Inflammatory macrophage treated with lipopolysaccharide for 1 hour (primary cell): ENCODE measurements at places on chromosomes 2 and 18.

- no peak for DNase-seq
Observed at GRCh38 chr2:207156451-207157161, 9.1 kb downstream of the KLF7 start.

DNA sequence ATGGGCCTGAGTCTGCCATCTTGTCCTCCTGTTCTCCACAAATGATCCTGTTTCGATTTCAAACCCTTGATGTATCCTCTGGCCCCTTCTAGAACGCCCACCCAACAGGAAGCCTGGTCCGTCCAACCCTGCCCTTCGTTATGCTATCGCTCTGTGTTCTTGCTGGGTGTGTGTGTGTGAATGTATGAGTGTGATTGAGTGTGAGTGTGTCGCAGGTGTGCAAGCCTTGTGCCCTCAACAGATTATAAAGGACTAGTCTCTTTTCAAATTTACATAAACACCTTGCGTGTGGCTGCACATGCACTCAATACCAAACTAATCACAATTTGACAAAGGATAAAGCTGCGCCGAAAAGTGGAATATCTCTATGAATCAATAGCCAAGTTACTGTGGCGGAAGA lies 149.5 kb upstream of the SALL3 start:
- DNase-seq = no peak

DNA sequence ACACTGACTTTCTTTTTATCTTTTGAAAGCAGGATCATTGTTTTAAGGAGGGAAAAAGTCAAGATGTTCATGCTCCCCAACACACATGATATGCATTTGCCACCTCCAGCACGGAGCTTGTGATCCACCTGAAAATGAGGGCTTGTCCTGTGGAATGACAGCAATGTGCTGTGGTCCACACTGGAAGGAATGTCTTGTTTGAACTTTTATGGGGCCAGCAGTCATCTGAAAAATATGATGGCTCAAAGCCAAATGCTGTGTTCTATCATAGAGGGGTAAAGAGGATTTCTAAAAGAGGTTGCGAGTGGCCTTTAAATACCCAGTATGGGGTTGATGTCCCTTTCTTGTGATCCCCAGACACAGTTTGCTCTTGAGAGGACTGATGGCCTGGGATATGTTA lies 226.5 kb upstream of the SPRED2 start:
- no peak for DNase-seq

DNA sequence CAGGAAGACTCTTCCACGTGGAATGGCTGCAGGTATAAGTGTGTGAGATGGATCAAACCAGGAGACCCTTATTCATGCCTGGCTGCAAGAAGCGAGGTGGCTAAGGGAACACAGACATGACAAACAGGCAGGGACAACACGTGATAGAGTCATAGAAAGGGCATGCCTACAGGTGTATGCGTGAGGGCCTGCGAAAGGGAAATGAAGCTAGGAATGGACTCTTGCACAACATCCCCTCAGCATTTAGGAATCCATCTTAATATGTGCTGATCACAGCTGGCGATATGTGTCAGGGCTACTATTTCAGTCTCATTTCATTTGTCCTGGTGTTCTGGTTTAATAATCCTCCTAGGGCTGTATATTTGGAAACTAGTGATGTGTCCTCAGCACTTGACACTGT lies 291.2 kb downstream of the MYT1L start:
- no peak for DNase-seq

DNA sequence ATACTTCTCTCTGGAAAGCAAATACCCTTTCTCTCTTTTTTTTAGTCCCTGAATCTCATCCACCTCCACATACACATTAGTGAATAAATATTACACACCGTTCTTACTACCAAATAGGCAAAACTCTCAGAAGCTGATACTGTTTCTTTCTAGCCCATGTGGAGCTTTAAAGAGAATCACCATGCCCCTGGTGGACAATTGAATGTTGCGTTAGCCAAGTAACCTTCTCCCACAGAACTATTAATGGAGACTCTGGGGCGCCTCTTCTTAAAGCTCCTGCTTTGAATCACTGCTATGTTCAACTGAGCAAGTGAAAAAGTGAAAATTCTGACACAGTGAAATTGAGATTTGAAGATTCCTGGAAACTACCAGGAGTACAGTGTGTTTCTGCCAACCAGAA lies 522.8 kb upstream of the CDH7 start:
- no peak for DNase-seq

GRCh38 chr18:36903215-36903928 lies 74.4 kb downstream of the KIAA1328 start:
- DNase-seq = no peak

DNA sequence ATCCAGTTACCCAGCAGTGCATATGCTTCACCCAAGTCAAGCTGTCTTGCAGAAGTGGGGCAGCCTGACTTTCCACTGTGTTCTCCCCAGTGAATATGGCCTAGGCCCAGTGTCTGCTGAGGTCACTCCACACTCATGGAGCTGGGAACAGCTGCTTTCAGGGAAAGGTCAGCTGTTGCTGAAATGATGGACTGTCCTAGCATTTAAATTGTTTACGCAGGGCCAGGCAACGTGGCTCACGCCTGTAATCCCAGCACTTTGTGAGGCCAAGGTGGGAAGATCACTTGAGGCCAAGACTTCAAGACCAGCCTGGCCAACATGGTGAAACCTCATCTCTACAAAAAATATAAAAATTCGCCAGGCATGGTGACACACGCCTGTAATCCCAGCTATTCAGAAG lies 86.5 kb downstream of the LIPG start:
- no peak for DNase-seq

GRCh38 chr2:12169721-12170120 lies 423.3 kb downstream of the LPIN1 start:
- peak; percentile 81 for DNase-seq

DNA sequence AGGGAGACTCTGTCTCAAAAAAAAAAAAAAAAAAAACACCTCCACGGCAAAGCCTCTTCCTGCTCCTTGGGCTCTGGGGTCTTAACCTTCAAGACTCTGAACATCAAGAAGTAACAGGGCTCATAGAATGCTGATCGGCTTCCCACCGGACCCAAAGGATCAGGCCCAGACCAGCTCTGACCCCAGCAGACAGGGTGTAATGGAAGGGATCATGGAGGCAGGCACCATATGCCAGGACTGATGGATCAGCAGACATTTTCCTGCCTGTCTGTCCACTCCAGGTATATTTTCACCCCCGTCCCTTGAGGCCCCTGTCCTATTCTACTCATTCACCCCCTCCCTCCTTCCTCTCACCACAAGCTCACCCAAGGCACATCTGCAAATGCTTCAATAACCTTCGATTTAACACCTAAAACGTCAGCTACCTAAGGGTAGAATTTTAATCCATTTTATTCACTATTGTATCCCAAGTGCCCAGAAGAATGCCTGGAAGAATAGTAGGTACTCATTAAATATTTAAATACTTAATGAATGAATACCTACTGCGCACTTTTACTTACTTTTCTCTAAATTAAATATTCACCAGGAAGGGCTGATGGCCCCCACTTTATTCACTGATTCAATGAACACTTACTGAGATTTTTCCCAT lies 4.6 kb upstream of the SPEG start:
- DNase-seq = no peak

DNA sequence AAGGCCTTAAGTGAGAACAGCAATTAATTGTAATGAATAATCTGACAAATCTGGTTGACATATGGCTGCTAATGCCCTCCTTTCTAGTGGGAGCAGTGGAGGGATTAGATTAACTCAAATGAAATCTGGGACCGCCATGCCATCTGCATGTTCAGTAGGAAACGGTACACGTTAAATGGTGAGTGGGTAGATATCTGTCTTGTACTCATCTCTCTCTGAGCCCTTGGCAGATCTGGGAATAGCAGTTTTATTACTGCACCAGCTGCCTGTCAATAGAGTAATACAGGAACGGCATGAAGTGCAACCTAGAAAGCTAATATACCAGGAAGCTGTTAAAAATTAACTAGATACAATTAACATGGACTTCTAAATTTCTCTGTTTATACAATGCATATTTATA lies 258.8 kb downstream of the GPD2 start:
- no peak for DNase-seq

GRCh38 chr18:34223164-34223892 lies 1.4 kb downstream of the NOL4 start:
- no peak for DNase-seq

- DNase-seq = peak; percentile 22
Observed at GRCh38 chr2:200728630-200729029, 83.1 kb upstream of the BZW1 start.

GRCh38 chr18:27109451-27109850 lies 75.7 kb downstream of the CHST9 start:
- no peak for DNase-seq

- DNase-seq = no peak
Observed at GRCh38 chr2:128714851-128715312, 396.2 kb upstream of the HS6ST1 start.

GRCh38 chr2:106163948-106164545 lies 30.1 kb downstream of the UXS1 start:
- no peak for DNase-seq

- DNase-seq = no peak
Observed at GRCh38 chr2:174338671-174339560, 4.2 kb downstream of the SP9 start.

DNA sequence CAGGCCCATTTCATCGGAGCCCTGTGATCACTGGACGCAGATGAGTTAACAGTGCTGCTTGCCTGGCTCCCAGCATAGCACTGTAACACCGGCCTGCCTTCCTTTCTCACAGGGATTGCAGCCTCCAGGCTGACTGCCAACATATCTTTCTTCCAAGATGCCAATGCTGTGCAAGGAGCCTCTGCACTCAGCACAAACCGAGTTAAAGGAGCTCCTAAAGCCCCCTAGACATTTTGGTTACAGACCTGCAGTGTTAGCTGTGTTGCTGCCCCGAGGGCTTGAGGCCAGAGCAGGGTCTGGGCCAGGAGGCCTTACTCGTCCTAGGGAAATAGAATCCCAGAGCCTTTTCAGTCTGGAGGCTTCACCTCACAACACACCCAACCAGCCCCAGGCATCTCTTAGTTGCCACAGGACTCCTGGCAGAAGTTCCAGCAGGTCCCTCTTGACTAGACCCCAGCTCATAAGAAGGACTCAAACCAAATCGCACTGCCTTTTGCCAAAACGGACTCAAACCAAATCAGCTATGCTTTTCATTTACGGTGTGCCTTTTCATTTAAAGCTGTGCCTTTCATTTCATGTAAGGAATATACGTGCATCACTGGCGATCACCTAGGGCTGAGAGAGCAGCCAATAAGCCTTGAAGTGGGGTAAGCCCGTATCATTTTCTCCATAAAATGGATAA lies 58.4 kb upstream of the EML4 start:
- no peak for DNase-seq

DNA sequence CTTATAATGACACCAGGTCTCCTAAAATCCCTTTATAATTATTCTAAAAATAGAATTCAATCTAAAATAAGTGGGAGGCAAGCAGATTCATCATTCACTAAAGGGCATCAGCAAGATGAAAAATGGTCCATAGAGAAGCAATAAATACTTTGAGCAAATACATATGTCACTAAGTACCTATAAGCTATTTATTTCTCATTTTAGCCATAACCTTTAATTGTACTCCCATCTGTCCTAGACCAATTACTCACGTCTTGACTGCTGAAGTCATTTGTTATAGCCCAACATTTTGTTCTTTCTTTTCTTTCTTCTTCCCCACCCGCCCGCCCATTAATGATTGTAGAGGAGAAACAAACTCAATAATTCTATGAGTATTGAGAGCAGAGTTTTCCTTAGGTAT lies 105.7 kb downstream of the MAP2 start:
- no peak for DNase-seq

- peak; percentile 36 for DNase-seq
Observed at GRCh38 chr2:69916106-69916505, 1.2 kb downstream of the MXD1 start.

DNA sequence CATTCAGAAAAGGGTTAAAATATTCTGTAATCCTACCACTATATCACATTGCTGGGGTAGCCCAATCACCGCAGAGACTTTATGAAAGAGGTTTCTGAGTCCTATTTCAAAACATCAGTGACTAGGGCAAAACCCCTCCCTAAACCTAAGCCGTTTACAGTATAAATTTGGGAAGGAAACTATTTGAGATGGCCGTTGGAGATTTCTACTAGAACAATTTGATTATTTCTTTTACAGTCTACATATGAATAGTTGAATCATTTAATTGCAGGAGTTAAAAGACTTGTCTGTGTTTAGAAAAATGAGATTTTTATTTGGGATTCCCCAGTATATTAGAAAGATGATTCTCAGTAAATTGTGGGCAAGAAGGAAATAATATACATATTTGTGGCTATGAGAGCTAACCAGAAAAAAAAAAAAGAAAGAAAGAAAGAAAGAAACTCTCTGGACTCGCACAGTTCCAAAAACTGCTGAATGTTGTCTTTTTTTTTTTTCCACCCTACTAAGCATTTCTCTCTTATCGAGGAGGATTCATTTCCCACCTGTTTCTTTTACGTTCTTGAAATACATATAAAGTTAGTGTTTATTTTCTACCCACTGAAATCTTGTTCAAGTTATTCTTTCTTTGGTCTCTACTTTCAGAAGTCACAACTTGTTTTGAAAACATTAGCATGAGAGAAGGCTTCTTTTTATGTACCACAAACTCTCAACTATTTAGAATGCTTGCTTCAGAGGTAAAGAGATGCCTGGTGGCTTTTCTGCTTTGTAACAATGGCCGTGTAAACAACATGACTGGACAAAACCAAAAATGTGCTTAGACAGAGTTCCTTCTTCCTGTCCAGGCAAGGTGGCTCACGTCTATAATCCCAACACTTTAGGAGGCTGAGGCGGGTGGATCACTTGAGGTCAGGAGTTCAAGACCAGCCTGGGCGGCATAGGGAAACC lies 65.9 kb downstream of the BCL2 start:
- peak; percentile 85 for DNase-seq

- DNase-seq = no peak
Observed at GRCh38 chr2:68253219-68254068, 1.1 kb upstream of the PPP3R1 start.

DNA sequence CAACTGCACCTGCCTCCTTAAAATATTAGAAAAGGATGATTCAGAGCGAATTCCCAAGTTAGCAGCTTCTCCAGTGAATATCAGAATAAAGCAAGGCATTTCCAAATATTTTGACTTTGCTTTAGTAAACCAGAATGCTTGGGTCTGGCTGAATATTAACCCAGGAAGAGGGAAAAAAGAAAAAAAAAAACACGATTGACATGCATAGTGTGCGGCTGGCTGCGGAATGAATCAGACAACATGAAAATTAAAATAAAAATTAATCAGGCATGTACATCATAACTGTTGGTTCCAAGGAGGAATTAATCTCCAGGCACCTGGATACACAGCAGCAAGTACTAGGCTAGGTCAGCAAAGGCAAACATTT lies 105.8 kb upstream of the NCKAP5 start:
- no peak for DNase-seq

GRCh38 chr18:62720766-62721613 lies 5.6 kb downstream of the PHLPP1 start:
- DNase-seq = no peak

GRCh38 chr2:33437815-33438214 lies 38.6 kb upstream of the RASGRP3 start:
- DNase-seq = no peak

GRCh38 chr2:182667315-182667695 lies 48.8 kb upstream of the DNAJC10 start:
- DNase-seq = no peak

DNA sequence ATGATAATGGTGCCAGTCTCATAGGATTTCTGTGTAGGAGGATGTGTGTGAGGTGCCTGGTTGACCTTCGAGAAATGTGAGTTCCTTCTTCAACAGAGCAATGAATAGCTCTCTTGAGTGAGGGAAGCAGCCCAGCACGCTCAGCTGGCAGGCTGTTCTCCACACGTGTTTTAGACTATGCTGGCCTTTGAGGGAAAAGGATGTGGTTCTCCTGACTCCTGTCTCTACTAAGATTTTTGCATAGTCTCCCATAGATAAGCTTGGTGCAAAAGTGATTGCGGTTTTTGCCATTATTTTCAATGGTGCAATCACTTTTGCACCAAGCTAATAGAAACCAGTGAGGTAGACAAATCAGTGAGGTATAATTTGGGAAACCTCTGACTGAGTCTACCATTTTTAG lies 284.1 kb downstream of the SLC4A3 start:
- no peak for DNase-seq
